RPMI7951 (cell line): ENCODE measurements at places on chromosomes 6 and 20. TPM values are rescaled to one million over a fixed set of nuclear protein-coding genes. Genes with fewer than 3 reads are reported as not detected.

Gene RBM12
- 33.8 and 41.9 TPM in 2 replicates for total RNA-seq

Gene CRYBG1
- 74.4 and 81.6 TPM in 2 replicates for total RNA-seq

Gene CPNE1
- 301 and 408 TPM in 2 replicates for total RNA-seq

Gene SNRPB
- 821 and 1,182 TPM in 2 replicates for total RNA-seq

Gene SULF2
- total RNA-seq = 66.1 and 74.4 TPM in 2 replicates

Gene AHCY
- total RNA-seq = 137 and 145 TPM in 2 replicates

Gene ACTR5
- total RNA-seq = 13.5 and 13.6 TPM in 2 replicates

Gene TMEM200A
- total RNA-seq = 26.3 and 30.9 TPM in 2 replicates

Gene VGLL2
- total RNA-seq = not detected in 2 replicates

Gene GDAP1L1
- not detected in 2 replicates for total RNA-seq

Gene HEY2
- total RNA-seq = 0.10 and 0.36 TPM in 2 replicates

Gene COL10A1
- 72.6 and 96.8 TPM in 2 replicates for total RNA-seq

DNA sequence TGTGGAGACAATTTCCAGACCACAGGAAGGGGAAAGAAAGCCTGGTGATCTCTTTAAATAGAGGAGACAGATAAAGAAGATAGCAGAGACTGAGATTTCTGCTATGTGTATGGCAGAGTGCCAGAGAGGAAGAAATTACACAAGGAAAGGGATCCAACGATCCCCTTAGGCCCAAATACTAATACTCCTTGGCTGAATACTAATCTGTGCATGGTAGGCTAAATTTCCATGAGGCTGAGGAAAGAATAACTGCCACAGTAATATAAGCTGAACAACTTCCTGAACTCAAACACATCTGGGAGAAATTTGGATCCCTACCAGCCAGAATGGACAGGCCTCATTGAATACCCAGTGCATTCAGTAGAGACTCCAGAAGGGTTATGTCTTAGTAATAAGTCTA, 83.3 kb upstream of the TNFAIP3 start:
- peak; percentile 26 for DNase-seq

- peak; percentile 75 for DNase-seq
These were observed 18.8 kb downstream of the MRAP2 start for GRCh38 chr6:84052204-84052882.

DNA sequence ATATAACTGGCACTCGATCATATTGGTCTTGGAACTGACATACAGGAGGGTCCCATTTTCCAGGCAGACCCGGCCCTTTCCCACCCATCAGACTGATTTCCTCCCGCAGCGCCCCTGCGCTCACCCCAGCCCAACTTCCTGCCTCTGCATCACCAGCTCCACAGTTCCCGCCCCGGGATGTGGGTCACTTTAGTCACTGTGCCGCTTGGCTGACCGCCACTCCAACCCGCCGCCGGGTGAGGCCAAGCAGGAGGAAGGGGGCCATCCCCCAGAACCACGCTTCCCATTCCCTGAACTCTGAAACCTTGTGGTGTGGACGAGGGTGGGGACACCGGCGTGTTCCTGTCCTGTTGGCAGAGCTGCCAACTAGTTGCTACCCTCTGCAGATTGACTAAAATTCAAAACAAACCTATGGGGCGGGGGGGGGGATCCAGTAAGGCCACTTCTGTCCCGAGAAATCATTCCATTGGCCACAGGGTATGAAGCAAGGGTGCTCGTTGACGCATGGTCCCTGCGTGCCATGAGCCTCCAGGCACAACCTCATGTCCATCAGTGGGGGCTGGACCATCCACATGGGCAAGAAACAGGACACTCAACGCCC, 12.3 kb downstream of the TGM2 start:
- DNase-seq = peak; percentile 100

GRCh38 chr6:168410554-168411011, 30.4 kb upstream of the SMOC2 start:
- DNase-seq = no peak

DNA sequence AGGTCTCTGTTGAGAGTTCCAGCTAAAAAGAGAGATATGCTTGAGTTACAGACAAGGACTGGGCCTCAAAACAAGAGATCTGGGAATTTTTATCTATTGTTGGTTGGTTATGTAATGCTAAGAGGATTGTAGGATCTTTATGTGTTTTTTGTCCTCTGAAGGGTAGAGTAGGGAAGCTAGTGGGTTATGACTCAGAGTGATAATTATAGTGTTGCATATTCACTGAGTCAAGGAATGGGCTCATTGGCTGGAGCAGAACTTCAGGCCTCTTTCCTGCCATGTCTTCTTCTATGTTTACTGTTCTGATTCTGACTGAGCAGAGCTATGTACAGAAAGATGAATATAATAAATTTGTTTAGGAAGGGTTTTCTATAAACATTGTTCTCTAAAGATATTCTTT, 66.1 kb upstream of the NOX3 start:
- DNase-seq = peak; percentile 78

DNA sequence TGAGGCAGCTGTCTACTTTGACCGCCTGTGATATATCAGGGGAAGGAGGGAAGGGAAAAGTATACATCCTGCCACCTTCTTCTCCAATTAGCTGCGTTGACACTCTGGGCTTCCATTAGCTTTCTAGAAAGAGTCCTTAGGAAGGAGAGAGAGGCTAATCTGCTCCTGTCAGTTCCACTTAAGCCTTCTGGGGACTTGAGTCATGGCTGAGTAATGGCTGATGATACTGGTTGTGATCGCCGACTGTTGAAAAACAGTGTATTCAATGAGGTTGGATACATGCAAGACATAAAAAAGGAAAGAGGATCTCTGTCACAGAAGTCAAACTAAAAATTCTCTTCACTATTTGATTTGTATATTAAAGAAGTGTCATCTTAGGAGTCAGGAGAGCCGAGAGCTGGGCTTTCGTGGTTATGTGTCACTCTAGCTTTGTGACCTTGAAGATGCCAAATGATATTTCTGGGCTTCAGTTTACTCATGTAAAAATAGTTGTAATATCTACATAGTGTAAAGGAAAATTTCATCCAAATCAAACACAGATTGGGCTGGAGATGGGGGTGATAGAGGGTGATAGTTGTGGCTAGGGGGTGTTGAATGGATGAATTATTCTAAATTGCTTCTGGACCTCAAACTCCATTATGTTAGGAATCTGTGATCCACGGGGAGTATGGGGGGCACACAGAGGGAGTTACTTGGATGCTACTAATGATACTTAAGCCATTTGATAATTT, 189.0 kb downstream of the UST start:
- DNase-seq = peak; percentile 75

- DNase-seq = no peak
These were observed 35.0 kb upstream of the KIF16B start for GRCh38 chr20:16608277-16608650.

- DNase-seq = peak; percentile 79
These were observed 46.4 kb upstream of the CHD6 start for GRCh38 chr20:41664584-41664983.

- DNase-seq = peak; percentile 64
These were observed at the start of gene LAMA5 for GRCh38 chr20:62367136-62367632. TSS of gene LAMA5 (minus strand) at chr20:62367312. CDS start at chr20:62367245, 67 bp downstream.

GRCh38 chr20:57040924-57041323, 225.5 kb downstream of the BMP7 start:
- peak; percentile 95 for DNase-seq

DNA sequence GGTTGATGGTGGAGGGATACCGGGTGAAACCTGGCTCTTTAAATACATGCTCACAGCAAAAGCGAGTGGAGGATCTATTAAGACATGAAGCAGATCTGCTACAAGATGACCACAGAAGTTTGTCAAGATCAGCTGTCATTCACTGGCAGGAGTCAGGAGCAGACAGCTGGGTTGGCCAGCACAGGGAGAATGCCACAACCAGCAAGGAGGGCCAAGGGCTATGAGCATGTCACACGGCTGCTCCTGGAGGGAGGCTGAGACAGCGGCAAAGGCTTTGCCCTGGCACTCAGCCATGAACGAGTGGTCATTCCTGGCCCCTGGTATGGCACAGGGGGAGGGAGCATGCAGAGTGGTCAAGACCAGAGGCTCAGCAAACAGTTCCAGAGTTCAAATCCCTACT, 77.6 kb downstream of the POPDC3 start:
- DNase-seq = no peak

- DNase-seq = no peak
These were observed 108.0 kb downstream of the PRND start for GRCh38 chr20:4829514-4830215.

- no peak for DNase-seq
These were observed 43.8 kb downstream of the TAF4 start for GRCh38 chr20:62021793-62022385.

GRCh38 chr6:135331002-135331401, 149.9 kb downstream of the MYB start:
- peak; percentile 10 for DNase-seq

- DNase-seq = no peak
These were observed 71.2 kb upstream of the PLCB4 start for GRCh38 chr20:8997701-8998117.

- DNase-seq = no peak
These were observed 37.7 kb downstream of the ARHGAP18 start for GRCh38 chr6:129672341-129672682.

DNA sequence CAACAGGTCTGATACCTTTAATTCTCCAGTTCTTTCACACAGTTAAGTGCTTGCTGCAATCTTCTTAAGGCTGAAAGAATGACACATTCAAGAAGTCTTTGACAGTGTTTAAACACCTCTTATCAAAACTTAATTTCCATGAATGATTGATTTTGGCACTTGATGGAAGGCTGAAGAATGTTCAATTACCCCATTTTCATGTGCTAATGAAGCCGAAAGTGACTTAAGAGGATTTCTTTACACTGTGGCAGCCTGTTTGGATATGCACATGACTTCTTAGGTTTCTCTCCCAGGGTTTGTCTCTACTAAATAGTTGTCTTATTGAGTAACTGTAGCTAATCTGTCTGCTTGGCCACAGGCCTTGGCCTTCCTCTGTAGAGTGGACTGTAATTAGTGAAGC, 81.1 kb upstream of the PRDM1 start:
- no peak for DNase-seq

GRCh38 chr20:51223183-51223720, 200.3 kb upstream of the KCNG1 start:
- DNase-seq = no peak

- DNase-seq = no peak
These were observed at the start of gene ARHGAP40 for GRCh38 chr20:38601216-38602184. TSS of gene ARHGAP40 (plus strand) at chr20:38601809.

DNA sequence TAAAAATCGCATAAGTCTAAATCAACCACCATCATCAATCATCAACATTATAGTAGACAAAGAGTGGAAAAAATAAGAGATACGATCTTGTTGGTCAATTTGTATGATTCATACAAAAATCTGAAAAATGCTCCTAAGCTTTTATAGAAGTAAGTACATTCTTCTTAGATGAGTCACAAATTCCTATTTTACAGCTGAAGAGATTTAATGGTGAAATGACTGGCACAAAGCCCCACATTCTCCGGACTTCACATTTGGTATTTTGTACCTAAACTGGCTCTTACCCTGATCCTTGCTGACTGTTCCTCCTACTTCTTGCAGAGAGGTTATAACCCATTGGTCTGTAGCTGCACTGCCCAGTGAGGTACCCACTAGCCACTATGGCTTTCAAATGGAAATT, 29.9 kb upstream of the PREP start:
- DNase-seq = peak; percentile 90

DNA sequence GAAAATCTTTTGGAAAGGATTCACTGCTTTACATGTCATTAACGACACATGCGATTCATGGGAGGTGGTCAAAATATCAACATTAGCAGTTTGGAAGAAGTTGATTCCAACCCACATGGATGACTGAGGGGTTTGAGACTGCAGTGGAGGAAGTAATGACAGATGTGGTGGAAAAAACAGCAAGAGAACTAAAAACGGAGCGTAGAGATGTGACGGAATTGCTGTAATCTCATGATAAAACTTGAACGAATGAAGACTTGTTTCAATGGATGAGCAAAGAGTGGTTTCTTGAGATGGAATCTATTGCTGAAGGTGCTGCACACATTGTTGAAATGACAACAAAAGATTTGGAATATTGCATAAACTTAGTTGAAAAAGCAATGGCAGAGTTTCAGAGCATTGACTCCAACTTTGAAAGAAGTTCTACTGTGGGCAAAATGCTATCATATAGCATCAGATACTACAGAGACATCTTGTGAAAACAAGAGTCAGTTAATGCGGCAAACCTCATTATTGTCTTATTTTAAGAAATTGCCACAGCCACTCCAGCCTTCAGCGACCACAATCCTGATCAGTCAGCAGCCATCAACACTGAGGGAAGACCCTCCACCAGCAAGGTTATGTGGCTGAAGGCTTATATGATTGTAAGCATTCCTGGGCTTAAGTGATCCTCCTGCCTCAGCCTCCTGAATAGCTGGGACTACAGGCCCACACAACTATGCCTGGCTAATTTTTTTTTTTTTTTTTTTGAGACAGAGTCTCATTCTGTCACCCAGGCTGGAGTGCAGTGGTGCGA, 19.2 kb downstream of the SRSF3 start:
- DNase-seq = no peak

- peak; percentile 93 for DNase-seq
These were observed 59.0 kb upstream of the EEF1A1 start for GRCh38 chr6:73579851-73580246.

- DNase-seq = peak; percentile 22
These were observed 196.2 kb downstream of the BTBD9 start for GRCh38 chr6:38443352-38444144.

DNA sequence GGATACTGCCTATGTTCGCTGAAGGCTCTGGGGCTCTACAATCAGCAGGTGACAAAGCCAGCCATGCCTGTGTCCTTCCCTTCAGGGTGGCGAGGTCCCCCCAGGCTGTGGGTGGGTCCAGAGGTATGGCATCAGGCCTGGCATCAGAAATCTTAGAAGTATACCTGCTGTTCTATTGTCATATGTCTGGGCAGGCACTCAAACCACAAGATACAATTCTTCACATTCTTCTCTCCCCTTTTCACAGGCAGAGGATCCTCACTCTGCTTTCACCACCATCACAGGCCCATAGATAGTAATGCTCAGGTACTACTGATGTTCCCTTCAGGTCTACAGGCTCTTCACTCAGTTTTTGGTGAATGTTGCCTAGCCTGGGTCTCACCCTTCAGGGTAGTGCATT, 1180.0 kb upstream of the CITED2 start:
- no peak for DNase-seq

GRCh38 chr6:170206851-170207431, 83.9 kb downstream of the DLL1 start:
- DNase-seq = peak; percentile 43

DNA sequence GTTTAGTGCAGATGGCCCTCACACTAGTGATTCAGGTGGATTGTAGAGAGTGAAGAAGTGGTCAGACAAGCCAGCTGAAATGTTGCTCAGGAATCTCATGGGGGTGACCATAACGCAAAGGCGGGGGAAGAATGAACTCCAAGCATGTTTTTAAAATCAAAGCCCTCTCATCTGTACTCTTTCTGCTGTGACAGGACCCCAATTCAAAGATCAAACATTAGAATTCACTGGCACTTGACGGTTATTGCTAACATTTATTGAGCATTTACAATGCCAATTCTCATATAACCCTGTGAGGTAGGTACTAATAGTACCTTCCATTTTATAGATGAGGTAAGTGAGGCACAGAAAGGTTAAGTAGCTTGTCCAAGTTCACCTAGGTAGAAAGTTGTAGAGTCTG, 15.7 kb downstream of the ABRACL start:
- DNase-seq = no peak
